ENCODE measurements at places on chromosomes 2 and 18.

DNA sequence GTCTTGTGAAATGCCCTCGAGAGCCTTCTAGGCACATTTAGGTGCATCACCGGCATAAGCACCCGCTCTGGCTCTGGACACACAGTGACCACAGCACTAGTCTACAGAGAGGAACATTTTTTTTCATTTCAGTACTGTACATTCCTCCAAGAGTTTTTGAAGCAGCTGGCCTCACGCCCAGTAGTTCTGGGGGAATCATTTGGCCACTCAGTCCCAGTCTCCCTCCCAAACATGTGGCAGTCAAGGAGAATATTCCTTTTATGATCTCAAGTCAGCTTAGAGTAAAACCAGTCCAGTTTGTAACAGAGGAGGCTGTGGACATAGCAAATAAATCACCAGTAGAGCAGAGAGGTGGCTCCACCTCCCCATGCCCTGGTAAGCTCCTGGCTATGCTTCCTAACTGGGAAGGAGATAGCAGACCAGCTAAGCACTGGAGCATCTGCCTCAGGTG, 48.1 kb downstream of the KCNE4 start:
- DNase-seq: no peak

- DNase-seq: no peak
These were observed 7.2 kb downstream of the NBAS start for GRCh38 chr2:15553951-15554350.

GRCh38 chr2:159459279-159459678, 157.1 kb downstream of the BAZ2B start:
- DNase-seq: no peak

DNA sequence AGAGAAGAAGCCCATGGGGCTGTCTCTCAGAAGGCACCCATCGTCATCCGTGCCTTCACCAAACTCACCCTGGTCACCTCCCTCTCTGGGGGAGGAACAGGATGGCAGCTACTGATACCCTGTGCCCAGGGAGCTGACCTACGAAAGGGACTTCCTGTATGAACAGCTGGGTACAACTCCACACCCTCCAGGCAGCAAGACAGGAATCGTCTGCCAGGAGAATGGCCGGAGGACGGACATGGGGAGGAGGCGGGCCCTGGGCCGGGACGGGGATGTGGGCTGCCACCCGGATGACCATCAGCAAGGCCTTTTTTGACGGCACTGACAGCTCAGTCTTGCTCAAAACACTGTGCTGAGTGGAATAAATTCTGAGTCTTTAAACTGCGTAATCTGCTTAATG, 243.6 kb downstream of the HDAC4 start:
- no peak for DNase-seq

- no peak for DNase-seq
These were observed 130.0 kb downstream of the TAF4B start for GRCh38 chr18:26356045-26356785.

GRCh38 chr2:28172114-28172898, 220.4 kb upstream of the FOSL2 start:
- DNase-seq: peak; percentile 57

DNA sequence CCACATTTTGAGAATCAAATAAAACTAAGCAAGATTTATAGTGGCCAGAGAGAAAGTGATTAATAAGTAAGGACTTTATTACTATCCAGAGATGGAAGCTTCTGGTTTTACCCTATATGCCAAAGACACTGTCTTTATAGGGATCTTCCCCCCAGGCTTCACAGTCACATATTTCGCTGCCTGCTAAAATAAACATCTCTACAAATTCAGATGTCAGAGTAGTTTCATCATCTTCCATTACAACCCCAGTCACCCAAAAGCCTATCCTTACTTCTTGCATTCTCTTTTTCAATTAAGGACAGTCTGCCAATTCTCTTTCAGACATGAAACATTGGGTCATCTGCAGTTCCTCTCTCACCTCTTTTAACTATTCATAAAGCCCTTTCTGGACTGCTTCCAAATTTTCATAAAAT, 28.3 kb downstream of the CREB1 start:
- DNase-seq: no peak

GRCh38 chr18:68482815-68483214, 232.1 kb downstream of the TMX3 start:
- no peak for DNase-seq

- DNase-seq: peak; percentile 69
These were observed 34.7 kb downstream of the NAPG start for GRCh38 chr18:10560452-10561045.

GRCh38 chr18:73979742-73980141, 167.9 kb downstream of the FBXO15 start:
- peak; percentile 20 for DNase-seq

DNA sequence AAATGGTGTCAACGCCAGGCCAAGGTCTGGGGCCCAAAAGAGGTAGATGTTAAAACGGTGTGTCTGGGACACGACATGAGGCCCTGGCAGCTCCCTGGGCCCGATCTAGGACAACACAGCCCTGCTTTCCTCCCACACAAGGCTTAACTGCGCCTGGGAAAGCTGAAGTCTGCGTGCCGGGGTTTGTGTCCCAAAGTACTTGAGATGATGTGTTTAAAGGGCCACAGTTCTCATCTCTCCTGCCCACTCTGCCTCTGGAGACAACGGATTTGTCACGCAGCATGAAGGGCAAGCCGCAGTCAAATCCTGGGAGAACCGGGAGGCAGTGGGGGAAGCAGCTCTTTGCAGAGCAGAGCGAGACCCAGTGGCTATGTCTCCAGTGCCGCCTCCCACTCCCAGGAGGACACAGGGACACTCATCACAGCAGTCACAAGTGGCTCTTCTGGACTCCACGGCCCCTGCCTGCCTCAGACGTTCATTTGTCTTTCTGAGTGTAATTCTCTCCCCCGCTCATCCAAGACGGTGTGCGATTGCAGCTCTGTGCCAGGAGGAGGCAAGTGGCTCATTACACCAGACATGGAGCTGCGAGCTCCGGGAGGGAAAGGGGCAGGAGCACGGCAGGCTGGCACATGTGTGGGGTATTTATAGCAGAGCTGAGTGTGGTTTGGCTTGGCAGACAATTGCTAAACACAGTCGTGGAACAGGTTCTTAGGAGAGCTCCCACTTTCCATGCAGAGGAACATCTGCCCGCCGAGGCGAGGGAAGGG, 57.7 kb upstream of the SEMA4C start:
- DNase-seq: peak; percentile 88

- DNase-seq: no peak
These were observed 108.4 kb downstream of the GATA6 start for GRCh38 chr18:22277758-22278157.

DNA sequence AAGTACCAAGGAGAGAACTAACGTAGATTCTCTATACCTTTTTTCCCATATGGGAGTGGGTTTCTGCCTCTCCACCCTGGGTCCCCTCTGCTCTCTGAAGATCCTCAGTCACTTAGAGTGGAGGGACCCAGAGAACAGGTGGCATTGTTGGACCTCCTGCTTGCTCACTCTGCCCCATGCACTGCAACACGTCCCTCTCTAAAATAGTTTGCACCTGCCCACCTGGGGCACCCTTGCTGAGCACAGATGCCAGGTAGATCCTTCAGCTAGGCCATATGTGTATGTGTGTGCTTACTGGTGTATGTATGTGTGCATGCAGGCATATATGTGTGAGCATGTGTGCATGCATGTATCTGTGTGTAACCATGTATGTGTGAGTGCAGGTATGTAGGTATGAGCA, 2.2 kb downstream of the IL36RN start:
- no peak for DNase-seq

- peak; percentile 46 for DNase-seq
These were observed 675 bp downstream of the FZD5 start for GRCh38 chr2:207768866-207769596.

DNA sequence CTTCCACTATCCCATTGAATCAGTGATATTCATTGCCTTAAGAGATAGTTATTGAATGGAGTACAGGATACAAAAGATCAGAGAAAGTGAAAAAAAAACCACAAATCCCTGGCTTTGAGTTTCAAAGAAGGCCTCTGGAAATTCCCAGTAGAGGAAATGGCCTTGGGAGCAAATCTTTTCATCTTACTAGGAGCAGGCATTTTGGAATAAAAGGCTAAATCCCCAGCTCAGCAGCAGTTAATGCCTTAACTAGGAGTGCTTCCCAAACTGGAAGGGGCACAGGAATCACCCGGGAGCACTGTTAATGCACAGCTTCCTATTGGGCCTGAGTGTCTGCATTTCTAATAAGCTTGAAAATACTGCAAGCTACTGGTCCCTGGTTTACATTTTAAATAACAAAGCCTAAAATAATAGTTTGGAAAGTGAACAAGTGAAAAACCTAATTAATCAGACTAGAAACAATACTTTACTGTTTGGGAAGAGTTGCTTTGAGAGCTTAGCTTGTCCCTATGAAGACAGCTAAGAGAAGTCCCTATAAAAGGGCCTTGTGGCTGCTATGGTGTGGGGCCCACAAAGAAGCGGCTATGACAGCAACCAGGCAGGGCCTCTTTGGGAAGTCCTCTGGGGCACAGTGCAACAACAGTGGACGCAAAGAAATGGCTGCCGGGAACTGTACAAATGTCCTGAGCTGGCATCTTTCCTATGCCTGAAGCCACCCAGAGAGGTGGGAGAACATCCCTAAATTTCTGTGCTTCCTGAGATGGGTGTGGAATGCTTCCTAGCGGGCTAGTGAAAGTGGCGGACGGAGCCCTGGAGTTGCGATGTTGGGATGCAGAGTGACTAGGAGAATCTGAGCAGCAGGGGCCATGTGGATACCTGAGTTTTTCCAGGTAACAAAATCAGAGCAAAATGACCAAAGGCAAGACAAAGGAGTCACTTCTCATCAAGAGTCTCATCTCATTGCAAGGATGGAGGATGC, 117.1 kb upstream of the KLHL14 start:
- no peak for DNase-seq

GRCh38 chr2:10257500-10258147, 45.1 kb upstream of the HPCAL1 start:
- DNase-seq: no peak

DNA sequence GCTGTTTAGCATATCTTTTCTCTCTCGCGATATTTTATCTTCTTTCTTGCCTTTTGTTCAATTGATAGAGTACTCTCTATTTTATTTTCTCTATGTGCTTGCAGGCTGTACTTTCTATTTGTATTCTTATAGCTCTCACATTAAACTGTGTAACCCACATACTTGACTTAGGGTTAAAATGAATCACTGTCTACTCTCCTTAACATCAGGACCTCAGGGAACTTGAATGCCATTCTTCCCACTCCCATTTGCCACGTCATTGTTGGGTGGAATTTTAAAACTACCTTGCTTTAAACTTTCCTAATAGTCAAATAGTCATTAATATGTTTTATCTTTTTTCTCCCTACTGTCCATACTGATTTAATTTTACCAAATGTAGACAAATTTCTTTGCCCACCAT, 269.7 kb downstream of the ALPK2 start:
- DNase-seq: peak; percentile 34

DNA sequence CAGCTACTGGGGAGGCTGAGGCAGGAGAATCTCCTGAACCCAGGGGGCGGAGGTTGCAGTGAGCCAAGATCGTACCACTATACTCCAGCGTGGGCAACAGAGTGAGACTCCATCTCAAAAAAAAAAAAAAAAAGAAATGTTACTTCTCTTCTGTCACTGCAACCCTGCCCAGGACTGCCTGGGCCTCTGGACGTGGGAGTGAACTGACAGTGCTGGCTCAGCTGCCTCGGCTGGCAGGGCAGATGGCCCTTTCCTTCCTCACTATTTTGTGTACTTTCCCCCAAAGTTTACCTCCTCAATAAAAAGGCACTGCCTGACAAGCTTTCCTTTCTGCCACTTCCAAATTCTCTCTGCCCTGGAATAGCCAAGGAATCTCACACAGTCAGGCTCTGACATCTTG, 12.5 kb upstream of the GPR155 start:
- DNase-seq: no peak

DNA sequence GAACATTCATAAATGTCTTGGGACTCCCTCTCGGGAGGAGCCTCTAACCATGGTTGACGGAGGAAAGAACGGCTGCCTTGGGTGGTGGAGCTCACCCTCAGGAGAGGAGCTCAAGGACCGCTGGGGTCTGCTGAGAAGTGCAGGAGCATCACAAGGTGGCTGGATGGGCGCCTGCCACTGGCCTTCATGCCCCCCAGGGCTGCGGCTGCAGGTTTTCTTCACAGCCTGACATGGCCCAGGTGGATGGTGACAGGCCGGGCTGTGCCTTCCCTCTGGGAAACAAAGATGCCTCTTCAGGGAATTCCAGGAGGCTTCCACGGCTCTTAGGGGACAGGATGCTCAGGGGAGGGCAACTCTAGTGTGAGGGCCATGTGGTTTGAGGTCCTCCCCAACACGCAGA, 119.5 kb upstream of the PXDN start:
- no peak for DNase-seq

GRCh38 chr2:72137498-72138010, 10.1 kb downstream of the CYP26B1 start:
- peak; percentile 65 for DNase-seq

DNA sequence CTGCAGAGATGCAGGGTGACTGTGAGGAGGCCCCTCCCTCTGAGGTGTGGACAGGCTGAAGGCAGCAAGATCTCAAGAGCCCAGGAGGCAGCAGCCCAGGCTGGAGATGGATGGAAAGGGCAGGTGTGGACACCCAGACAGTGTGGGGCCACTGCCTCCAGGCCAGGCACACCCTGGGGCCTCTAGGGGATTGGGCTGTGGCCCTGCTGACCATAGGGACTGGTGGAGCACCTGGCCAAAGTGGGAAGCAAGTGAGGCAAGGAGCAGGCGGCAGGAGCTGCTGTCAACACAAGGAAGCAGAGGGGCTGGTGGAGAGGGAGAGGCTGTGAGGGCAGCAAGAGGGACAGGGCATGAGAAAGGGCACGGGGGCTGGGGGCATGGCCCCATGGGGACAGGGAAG, 10.8 kb downstream of the SNED1 start:
- DNase-seq: no peak

DNA sequence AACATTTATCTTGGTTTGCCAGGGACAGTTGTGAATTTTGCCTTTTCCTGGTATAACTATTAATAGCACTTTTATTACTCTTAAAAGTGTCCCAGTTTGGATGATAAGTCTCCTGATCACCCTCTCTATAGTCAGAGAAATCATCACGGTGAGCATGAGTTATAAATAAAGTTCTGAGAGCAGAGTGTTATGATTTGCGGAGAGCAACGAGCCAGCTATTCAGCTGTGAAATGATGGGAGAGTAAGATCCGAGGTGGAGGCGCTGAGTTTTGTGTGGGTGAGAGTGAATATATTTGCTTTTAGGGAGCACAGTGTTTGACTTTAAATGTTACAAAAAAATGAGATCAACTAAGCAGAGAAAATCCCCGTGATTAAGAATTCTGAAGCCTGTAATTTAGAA, 179.6 kb downstream of the DSC3 start:
- no peak for DNase-seq

GRCh38 chr2:128722489-128722888, 403.8 kb upstream of the HS6ST1 start:
- DNase-seq: no peak

GRCh38 chr2:12051831-12052230, 305.4 kb downstream of the LPIN1 start:
- DNase-seq: no peak

GRCh38 chr2:73870084-73870483, 22.7 kb upstream of the ACTG2 start:
- no peak for DNase-seq

GRCh38 chr18:49839012-49839411, 25.7 kb upstream of the ACAA2 start:
- DNase-seq: peak; percentile 68

Data from RWPE1 (cell line).